Muscle of leg (tissue), 16 donors: ENCODE measurements at places on chromosomes 2 and 18.

DNA sequence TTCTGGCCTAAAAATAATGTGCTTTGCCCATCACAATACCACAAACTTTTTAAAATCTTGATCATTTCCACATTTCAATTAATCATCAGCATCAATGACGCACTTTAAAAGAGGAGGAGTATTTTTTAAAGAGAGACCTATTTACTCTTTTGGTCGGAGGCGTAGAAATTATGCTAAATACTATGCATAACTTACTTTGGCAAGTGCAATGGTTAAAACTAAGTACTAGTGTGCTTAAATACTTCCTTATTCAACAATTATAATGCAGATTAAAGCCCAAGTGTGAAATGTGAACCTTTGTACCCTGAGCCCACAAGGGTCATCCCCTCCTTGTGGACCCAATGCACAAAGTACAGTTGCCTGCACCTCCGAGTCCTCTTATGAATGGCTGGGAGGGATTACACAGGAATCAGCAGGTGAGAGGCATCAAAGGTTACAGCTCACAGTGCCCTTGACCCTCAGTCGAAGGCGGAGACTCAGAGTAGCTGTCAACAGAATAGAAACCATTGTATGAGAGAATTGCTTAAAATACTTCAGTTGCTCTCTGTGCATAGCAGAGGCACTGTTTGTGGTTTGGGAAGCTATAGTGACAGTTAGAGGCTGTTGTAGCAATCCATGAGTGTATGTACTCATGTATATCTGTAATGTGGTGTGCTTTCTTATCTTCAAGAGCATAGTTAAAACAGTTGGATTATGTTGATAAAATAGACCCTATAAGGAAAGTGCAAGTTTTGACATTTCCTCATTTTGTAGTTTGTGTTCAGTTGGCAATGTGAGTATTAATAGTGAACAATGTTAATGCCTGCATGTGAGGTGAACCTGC is 151.7 kb upstream of the ITGA4 start:
- peak; percentile 24 for DNase-seq

- no peak for DNase-seq
Observed at GRCh38 chr2:31287654-31288053, 53.7 kb downstream of the EHD3 start.

GRCh38 chr18:2281086-2281485 is 290.2 kb downstream of the METTL4 start:
- DNase-seq = no peak

- DNase-seq = peak; percentile 51
Observed at GRCh38 chr2:11571170-11571569, 37.3 kb downstream of the GREB1 start.

DNA sequence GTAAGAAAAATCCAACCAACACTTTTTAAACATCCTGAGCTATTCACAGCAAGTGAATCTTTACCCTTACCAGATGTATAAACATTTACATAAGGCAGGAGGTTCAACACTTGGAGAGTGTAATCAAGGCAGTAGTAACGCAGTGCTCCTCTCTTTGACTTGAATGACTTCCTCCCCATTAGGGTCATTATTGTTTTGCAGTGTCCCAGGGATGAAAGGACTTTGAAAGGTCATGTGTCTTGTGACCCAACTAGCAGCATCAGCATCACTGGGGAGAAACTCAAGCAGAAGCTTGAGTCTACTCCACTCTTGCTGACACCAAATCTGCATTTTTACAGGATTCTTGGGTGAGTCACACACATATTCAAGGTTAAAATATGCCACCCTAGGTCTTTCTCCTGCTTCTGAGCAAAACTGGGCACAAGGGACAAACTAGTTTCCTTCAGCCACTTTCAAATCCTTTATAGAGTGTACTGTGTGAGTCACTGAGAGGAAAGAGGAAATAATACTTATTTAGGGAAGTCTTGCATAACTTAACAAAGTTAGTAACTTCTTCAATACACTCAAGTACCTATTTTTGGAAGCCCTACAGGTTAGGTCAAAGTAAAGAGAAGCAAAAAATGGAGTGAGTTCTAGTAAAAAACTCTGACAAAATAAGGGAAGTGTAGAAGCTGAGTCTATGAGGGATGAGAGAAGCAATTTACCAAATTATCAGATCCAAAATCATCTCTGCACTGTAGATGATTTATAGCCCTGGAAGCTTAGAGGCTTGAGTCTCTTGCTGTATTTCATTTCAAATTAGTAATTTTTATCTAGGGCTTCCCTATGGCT is 51.0 kb upstream of the EML4 start:
- DNase-seq = peak; percentile 72

DNA sequence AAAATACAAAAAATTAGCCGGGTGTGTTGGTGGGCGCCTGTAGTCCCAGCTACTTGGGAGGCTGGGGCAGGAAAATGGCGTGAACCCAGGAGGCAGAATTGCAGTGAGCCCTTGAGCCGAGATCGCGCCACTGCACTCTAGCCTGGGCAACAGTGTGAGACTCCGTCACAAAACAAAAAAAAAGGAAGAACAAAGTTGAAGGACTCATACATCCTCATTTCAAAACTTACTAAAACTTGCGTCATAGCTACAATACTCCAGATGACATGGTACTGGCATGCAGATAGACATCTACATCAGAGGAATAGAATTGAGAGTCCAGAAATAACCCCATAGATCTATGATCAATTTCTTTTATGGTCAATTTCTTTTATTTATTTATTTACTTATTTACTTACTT is 13.6 kb upstream of the CYP27C1 start:
- DNase-seq = no peak

DNA sequence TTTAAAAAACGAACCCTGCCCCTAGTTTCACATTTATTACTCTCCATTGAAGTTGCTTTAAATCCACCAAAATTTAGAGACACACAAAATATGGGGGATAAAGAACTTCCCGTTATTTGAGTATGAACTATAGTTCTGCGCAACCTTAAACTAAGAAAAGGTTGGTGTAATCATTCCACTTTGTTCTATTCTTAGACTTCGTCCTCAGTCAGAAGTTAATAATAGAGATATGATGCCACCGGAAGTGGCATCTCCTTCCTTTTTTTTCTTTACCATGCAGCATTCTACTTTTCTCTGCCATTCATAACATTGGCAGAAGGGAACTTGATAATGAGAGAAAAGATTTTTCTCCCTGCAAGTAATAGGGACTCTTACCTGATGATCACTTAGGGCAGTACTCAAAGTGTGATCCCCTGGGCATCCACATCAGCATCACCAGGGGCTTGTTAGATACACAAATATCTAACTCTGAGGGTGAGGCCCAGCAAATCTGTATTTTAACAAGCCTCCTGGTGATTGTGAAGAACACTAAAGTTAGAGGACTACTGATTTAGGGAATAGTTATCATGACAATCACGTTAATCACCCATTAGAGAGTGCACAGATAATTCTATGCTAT is 147.7 kb upstream of the DTNA start:
- DNase-seq = peak; percentile 29

DNA sequence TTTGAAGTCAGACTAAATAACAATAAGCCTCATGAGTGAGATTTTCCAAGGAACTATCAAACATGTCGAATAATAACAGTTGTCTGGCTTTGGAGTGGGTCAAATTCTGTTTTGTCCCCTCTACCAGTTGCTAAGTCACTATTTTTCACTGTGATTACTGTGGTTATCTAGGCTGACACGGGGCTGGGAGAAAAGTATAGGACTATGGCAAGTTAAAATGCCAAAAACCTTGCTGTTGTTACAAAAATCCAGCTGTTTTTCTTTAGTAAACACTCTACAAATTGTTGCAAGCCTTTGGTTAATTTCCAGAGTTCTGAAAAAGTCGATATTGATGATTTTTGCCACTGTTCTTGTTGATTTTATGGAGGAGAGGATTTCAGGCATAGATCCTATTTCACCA is 1.5 kb downstream of the CFAP210 start:
- no peak for DNase-seq

DNA sequence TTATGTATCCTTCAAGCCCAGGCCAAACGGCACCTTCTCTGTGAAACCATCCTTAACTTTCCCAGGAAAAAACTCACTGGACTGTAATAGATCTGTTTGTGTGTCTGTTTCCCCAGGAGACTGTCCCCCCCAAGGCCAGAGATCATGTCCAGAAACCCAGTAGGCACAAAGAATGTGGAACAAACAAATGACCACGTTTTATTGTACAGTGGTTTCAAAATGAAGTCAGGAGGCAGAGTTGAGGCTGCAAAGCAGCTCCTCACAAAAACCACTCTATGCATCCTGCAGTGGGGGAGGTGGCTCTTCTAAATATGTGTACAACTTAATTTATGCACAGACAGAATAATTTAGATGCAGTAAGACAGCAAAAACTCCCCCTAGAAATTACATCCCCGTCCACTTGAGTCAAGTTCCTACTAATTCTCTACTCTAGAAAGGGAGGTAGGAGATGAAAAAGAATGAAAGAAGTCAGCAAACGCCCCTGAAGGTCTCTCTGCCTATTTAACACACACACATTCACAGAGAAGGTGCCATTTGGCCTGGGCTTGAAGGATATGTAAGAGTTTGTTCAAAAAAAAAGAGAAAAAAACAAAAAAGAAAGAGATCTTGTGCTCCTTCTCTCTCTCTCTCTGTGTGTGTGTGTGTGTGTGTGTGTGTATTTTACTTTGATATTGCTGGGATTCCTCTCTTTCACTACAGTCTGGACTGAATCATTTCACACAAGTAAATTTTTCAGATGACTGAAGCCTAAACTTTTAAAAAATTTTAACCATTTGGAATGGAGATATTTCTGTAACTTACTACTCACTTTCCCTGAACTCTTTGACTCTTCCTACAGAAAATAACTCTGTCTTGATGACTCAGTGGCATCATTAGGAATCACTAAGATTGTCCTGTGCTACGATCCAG is 19.5 kb downstream of the BCL2 start:
- no peak for DNase-seq

DNA sequence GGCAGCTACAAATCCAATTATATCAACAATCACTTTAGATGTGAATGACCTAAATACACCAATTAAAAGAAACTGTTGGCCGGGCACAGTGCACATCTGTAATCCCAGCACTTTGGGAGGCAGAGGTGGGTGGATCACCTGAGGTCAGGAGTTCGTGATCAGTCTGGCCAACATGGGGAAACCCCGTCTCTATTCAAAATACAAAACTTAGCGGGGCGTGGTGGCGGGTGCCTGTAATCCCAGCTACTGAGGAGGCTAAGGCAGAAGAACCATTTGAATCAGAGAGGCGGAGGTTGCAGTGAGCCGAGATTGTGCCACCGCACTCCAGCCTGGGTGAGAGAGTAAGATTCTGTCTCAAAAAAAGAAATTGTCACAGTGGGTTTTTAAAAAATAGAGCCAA is 49.5 kb downstream of the ATL2 start:
- no peak for DNase-seq

DNA sequence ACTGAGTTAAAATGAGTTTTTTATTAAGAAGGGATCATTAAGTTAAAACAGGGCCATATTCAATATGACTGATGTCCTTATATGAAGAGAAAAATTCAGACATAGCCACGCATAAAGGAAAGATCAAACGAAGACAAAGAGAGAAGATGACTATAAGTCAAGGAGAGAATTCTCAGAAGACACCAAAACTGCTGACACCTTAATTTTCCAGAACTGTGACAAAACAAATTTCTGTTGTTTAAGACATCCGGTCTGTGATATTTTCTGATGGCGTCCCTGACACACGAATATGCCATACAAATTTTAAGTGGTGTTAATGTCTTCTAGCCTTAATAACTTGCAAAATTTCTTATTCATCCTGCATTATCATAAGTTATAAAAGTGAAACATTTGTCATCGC is 1325.2 kb upstream of the DDX18 start:
- DNase-seq = no peak

- DNase-seq = no peak
Observed at GRCh38 chr2:150783015-150783414, 295.5 kb upstream of the RND3 start.
